Stimulated activated CD8-positive, alpha-beta memory T cell treated with anti-CD3 and anti-CD28 coated beads, Interleukin-4, amount 100 ng/mL, for 1 hour (primary cell): ENCODE measurements at places on chromosomes 4 and X.

GRCh38 chr4:2333356-2333841 lies 71.5 kb upstream of the MXD4 start:
- DNase-seq = no peak

- no peak for DNase-seq
Measured at GRCh38 chrX:45445745-45446412, 245.2 kb upstream of the DIPK2B start.

- no peak for DNase-seq
Measured at GRCh38 chr4:155624478-155624877, 42.2 kb upstream of the GUCY1A1 start.

- no peak for DNase-seq
Measured at GRCh38 chr4:128827296-128827695, 17.8 kb downstream of the JADE1 start.

GRCh38 chrX:68186552-68187262 lies 246.6 kb downstream of the OPHN1 start:
- no peak for DNase-seq

DNA sequence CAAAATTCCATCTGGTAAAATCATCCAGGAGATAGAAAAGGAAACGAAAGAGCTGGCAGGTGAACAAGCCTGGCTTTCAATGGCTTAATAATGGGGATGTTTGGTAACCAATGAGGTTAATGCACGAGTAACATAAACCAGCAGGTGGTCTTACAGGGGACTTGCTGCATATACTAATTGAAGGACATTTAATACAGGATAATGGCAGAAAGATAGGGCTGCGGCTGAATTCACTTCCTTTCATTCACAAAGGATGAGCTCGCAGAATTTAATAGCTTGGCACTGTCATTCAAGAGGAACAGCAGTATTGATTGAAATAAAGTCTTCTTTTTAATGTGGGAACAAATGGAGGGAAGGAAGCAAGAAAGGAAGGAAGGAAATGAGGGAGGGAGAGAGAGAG lies 156.3 kb upstream of the RAI2 start:
- no peak for DNase-seq

DNA sequence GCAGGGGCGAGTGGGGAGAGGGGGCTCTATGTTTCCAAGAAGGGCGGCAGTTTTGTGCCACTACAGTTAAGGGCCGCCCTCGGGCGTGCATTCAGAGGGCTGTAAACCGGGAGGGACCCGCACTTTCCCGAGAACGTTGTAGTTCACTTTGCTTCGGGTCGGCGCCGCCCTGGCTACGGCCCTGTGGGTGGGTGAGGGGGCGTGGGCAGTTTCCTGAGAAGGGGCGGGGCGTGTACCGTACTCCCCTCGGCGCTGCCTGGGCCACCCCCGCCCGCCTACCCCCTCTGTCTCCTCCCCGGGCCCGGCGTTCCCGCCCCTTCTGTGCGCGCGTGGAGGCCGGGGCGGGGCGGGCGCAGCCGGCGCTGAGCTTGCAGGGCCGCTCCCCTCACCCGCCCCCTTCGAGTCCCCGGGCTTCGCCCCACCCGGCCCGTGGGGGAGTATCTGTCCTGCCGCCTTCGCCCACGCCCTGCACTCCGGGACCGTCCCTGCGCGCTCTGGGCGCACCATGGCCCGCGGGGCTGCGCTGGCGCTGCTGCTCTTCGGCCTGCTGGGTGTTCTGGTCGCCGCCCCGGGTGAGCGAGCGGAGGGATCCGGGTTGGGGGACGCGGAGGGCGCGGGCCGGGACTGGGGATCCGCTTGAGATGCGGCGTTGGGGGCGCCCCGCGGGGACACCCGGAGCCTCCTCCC lies at the start of gene CD99:
TSS of gene CD99 (plus strand) at position 440 of the 687 bp plus-strand sequence. CDS start at position 506, 66 bp downstream.
- peak; percentile 80 for DNase-seq
